ENCODE measurements at places on chromosomes 2 and 18. TPM values are rescaled to one million over a fixed set of nuclear protein-coding genes. Genes with fewer than 3 reads are reported as not detected.

OXER1 gene
- total RNA-seq, result not detected

RNF138 gene
- 60.7 TPM for total RNA-seq

FAP gene
- total RNA-seq, result 2.3 TPM

MCEE gene
- 9.0 TPM for total RNA-seq

C1QL2 gene
- 2.3 TPM for total RNA-seq

LYPD6B gene
- total RNA-seq, result 5.8 TPM

FN1 gene
- total RNA-seq, result 156 TPM
